ENCODE measurements at places on chromosomes 12 and 14.

- DNase-seq: no peak
These were observed 49.5 kb downstream of the ADIPOR2 start for GRCh38 chr12:1740161-1740948.

GRCh38 chr12:33012226-33012625 lies 115.6 kb upstream of the PKP2 start:
- DNase-seq: no peak

- DNase-seq: no peak
These were observed 4.2 kb downstream of the LGMN start for GRCh38 chr14:92744198-92744597.

GRCh38 chr14:71117839-71118743 lies 210.8 kb downstream of the PCNX1 start:
- DNase-seq: no peak

GRCh38 chr12:25372969-25373817 lies 122.5 kb upstream of the KRAS start:
- DNase-seq: no peak

- no peak for DNase-seq
These were observed 193.2 kb downstream of the CHST11 start for GRCh38 chr12:104649921-104650320.

DNA sequence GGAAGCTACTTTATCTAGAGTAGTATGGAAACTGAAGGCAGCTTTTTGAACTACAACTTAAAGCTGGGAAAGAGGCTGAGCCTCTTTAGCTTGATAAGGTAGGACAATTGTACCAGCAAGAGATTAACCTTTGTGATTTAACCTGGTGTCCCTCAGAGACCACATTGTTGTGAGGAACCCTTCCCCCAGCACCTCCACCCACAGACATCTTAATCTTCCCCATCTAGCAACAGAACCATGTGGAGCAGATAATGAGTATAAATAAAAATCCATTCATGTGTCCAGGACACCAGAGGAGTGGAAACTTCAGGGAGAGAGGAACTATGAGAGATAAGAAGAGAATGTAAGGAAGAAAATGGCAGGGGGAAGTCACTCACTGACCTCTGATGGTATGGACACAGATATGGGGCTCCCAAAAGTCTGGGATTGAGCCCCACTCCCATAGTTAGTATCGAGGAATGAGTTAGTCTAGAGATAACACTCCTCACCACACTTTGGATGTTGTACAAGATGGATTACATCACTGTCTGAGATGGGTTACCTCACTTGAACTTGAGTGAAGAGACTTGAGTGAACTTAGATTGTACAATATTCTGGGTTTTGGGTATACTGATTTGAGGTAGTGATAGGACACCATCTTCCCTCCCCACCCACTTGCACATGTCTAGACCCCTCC lies 33.9 kb upstream of the SLC38A2 start:
- DNase-seq: no peak

DNA sequence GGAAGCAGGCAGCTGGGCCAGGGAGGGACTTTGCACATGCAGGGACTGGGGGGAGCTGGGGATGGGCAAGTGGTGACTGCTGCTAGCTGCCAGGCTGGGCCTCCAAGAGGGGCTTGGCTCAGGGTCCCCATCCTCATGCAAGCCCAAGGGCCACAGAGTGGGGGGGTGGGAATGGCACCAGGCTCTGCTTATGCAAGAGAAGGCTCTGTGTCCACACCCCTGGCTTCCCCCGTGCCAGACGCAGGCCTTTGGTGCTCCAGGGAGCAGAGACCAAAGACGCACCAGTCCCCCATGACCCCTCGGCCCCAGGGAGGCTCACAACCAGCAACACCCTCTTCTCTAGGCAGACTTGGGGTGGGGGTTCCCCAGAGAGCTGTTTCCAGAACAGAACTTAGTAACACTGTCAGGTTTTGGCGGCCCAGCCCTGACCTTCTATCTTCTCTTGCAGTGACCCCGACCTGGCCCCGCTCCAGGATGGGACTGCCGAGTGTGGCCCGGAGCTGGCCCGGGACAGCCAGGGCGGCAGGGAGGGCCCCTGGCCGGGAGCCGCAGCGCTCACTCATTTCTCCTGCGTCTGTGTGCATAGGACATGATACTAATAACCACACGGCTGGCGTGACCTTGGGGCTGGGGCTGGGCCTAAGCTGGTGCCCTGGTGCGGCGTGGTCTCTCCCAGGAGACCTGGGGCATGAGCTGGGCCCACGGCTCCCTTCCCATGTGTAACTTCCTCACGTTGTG lies 14.3 kb downstream of the XRCC3 start:
- no peak for DNase-seq

DNA sequence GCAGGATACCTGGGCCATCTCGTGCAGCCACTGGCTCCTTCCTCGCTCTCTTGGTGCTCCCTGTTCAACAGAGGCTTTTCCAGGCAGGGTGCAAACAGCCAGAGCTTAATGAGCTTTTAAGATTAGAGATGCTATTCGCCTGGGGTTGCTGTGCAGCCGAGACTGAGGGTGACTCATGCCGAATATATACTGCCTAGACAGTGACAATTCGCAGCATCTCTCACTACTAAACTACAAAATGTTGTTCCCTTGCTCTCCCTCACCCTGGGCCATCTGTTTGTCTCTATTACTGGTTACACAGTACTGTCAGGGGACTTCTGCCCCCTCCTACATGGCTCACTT lies 26.0 kb upstream of the TESC start:
- DNase-seq: no peak

- DNase-seq: no peak
These were observed 6.8 kb downstream of the ENDOU start for GRCh38 chr12:47718531-47718930.
